ENCODE measurements at places on chromosomes 3 and 15.

DNA sequence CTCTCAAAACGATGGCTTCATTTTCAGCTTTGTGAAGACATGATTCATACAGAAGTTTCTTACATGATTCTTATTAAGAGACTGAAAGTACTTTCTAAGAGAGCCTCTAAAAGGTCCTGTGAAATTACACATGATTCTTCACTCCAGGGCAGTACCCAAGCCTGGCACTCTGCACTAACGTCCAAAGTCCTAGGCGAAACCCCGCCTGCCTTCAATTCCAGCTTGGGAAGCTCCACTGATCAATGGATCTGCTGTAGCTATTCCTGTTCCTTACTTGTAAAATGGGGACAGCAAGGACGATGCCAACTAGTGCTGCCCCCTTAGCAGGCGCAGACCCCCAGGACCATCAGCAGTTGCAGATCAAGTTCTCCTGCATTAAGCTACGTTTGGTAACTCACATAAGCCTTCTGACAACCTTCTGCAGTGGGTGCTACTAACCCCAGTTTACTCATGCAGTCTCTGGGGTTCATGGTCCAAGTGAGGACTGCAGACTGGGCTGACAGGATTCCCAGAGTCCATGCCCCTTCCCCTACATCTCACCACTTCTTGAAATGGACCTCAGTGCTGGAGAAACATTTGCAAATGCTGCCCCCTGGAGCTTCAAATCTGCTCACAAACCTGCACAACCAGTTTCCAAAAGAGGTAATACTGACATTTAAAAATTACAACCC is 10.6 kb downstream of the CHCHD4 start:
- no peak for DNase-seq

GRCh38 chr3:59970796-59971195 is 921.0 kb upstream of the CFAP20DC start:
- no peak for DNase-seq

DNA sequence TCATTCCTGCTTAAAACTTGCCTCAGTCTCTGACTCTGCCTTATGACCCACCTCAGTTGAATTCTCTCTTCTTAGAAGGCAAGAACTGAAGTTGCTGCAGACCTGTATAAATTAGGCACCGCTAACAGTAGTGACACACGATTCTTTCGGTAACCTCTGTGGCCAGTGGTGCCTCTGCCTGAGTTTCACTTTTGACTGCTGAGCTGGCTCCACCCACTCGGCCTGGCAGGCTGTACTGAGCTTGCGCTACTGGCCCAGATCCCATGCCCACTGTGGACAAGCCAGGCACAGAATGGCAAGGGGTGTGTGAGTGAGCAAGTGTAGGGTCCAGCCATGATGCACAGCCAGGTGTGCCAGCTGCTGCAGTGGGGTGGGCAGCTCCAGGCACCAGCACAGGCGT is 19.1 kb upstream of the EIF1B start:
- no peak for DNase-seq

- DNase-seq: no peak
These were observed 111.2 kb upstream of the SLC25A36 start for GRCh38 chr3:140830391-140830790.

GRCh38 chr3:129594409-129594808 is 12.1 kb downstream of the PLXND1 start:
- DNase-seq: no peak

DNA sequence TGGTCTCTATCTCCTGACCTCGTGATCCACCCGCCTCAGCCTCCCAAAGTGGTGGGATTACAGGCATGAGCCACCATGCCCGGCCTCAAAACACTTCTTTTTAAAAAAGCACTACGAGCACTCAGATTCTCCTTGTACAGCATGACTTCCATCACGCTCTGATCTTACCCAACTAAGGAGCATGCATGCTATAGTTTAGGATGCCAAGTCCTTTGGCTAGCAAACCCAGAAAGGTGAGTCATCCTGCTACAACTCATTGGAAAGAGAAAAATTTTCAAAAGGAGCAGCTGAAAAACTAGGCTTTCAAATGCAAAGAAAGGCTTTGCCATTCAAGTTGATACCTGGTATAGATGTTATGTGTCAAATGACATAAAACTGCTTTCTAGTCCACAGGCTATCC is 70.3 kb upstream of the PRICKLE2 start:
- DNase-seq: no peak

GRCh38 chr3:3801494-3801841 is 2.2 kb downstream of the LRRN1 start:
- no peak for DNase-seq

GRCh38 chr3:129625072-129625874 is 18.8 kb upstream of the PLXND1 start:
- DNase-seq: no peak

DNA sequence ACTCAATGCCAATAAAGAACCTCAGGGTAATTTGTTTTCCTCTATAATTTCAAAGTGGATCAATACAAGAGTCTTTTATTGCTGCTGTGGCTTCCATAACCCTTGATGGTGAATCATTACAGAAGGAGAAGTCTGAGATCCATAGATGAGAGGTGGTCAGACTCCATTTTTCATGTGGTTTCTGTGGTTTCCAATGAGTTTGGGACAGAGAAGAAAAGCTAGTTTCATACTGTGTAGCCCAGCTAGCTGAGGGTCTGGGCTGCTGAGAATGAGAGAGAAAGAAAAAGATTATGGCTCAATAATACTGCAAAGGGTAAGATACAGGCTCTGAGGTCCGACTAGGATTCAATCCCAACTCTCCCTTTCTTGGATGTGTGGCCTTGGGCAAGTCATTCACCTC is 180.6 kb upstream of the LRRN1 start:
- no peak for DNase-seq

- no peak for DNase-seq
These were observed 519.2 kb downstream of the NAALADL2 start for GRCh38 chr3:175378348-175378747.

DNA sequence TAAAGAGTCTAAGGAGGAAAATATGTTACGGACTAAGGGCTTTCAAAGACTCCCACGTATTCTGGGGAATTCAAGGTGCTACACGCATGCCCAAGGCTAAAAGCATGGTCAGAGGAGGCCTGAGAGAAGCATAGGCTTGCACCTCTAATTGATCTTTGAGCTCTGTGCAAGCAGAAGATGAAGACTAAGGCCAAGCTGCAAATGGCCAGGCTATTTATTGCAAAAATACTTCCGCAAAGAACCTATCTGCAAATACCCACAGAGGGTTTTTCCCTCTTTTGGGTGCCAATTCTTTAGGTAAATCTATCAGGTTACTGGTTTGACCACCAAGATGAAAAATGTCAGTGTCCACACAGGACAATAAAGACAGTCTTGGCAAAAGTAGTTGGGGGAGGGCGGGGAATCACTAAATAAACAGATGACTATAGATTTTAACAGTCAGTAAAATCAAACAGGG is 119.5 kb downstream of the STAG1 start:
- no peak for DNase-seq

DNA sequence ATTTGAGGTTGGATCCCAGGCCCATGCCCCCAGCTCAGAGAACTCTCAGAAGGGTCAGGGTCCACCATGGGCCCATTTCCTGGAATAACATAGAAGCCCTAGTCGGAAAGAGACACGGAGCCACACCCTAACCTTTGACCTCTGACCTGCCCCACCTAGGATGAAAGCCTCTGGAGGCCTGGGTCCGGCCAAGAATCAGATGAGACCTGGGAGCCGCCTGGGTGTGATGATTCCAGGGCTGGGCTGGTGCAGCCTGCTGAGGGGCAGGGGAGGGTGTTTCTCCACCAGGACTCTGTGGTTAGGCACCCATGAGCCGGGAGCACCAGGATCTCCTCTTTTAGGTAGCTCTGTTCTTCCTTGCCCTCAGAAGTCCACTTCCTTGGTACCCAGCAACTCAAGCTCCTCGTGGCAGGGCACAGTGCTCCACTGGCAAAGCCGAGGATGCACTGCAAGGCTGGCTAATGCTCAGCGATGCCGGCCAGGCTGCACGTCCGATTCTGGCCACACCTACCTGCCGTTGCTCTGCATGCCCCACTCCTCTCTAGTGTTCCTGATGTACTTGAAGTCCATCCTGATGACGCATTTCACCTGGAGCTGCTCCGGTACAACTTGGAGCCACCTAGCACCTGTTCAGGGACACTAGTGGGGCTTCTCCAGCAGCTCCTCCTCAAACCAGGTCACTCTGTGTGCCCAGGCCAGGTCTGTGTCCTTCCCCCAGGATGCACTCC is 57.4 kb downstream of the ZNF445 start:
- no peak for DNase-seq

DNA sequence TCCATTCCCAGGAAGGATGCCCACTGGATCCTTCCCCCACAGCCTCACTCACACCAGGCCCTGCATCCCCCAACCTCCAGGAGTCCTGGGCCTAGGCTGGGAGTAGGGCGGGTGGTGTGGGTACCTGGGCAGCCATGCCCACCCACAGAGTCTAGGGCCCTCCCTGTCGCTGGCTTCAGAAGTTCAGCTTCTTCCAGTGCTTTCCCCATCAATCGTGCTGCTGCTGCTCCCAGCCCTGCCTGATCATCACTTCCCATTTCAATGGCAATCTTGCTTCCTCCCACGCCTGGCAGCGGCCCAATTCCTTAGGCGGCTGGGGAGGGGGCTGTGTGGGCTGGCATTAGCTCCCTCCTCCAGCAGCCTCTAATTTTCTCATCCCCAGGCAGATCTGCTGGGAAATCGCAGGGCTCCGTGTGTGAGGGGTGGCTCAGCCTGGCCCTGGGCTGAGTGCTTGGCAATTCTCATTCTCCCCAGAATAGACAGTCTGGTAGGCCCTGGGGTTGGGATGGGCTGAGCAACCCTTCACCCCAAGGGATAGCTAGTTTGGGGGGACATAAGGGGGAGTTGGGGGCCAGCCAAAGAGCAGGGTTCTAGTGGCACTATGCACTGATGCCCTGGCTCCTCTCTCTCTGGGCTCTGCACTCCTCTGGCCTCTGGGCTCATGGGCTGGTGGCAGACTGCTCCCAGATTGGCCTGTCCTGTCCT is 66.4 kb downstream of the SCN5A start:
- DNase-seq: no peak

- no peak for DNase-seq
These were observed 967 bp upstream of the BNC1 start for GRCh38 chr15:83285284-83285978.

DNA sequence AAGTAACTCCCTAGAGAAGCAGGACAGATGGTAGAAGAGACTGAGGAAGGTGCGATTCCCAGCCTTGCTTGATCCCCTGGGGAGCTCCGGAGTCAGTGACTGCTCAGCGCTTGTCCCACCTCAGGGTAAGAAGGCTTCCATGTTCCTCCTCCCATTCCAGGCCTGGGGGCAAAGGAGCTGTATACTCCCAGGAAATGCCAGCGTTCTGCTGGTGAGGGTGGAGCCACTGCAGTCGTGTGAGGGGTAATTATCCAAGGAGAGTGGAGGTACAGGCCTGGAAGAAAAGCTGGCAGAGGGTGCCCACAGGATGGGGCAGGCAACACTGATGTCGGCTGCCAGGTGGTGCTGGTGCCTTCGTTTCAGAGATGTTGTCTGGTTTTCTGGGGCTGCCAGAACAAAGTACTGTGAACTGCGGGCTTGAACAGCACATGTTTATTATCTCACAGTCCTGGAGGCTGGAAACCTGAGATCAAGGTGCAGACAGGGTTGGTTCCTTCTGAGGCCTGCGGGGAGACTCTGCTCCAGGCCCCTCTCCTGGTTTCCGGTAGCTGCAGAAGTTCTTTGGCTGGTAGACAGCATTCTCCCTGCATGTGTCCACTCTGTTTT is 12.1 kb upstream of the APBA2 start:
- DNase-seq: no peak

GRCh38 chr15:41350057-41350717 is 17.5 kb downstream of the NUSAP1 start:
- DNase-seq: no peak
